ENCODE measurements at places on chromosomes 5 and 9.

GRCh38 chr9:5509573-5509972 is 758 bp upstream of the PDCD1LG2 start:
- DNase-seq, result no peak

GRCh38 chr9:137502008-137502911 is 43.1 kb upstream of the NSMF start:
- DNase-seq, result no peak

DNA sequence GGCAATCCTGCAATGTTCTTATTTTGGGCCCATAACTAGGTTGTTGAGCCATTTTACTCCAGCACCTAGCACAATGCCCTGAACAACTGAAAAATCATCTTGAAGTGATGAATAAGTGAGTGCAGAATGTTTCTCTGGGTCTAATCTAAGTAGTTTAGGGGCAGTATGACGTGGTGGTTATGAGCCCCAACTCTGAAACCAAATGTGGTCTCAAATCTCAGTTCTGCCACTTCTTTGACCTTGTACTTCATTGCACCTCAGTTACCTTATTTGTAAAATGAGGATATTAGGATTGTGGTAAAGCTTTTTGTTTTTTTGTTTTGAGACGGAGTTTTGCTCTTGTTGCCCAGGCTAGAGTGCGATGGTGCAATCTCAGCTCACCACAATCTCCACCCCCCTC is 80.9 kb upstream of the SNX2 start:
- DNase-seq, result no peak

DNA sequence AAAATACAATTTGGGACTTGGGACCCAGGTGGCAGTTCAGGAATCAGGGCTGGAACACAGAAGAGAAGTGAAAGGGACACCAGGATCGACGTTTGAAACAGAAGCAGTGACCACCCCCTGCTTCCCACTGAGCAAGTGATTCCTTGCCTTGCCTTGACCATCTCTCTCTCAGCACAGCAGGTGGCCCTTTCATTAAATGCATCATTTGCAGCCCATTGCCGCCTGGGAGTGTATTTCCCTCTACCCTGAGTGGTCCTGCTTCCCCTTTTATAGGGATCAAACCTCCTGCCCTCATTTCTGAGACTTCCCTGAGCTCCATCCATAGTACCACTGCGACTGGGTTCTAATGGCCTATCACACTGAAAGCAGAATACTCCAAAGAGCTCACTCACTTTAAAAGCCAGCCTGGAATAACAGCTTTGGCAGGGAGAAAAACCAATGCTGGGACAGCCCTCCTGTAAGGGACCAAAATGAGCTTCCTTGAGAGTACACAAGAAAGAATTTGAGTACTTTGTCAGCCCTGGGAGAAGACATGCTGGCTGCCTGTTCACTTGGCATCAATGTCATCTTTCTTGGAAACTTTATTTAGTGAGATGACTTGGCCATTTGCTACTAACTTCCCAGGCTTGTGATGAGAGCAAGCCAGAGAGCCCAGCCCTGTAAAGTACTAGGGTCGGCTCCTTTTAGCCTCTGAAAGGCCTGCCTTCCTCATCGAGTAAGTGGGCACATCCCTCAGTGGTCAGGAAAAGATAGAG is 149.7 kb downstream of the SLIT3 start:
- DNase-seq, result no peak

DNA sequence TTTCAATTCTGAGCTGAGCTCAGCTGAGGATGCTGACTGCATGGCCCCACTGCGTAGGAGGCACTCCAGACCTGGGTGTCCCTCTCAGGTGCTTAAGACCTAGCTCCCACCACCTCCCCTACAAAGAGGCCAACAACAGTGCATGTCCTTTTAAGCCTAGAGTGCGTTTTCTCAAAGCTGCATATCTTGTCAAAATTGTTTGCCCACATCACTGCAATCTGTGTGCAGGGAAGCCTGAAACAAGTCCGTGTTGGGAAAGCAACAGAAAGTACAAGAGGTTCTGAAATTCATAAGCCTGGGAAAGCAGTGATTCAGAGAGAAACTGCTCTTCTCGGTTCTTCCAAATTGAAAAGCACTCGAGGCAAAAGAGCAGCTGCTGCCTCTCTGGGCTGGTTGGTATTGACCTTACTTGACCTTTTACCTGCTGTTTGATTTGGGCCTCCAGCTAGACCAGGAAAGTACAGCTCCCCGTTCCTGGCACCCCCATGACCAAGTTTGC is 238.4 kb downstream of the NR2F1-AS1 start:
- no peak for DNase-seq

- no peak for DNase-seq
Observed at GRCh38 chr5:87853541-87853940, 415.1 kb downstream of the TMEM161B start.

GRCh38 chr9:133830310-133830709 is 92.2 kb upstream of the SARDH start:
- DNase-seq, result no peak

GRCh38 chr9:35002623-35003022 is 13.1 kb downstream of the DNAJB5 start:
- DNase-seq, result no peak

DNA sequence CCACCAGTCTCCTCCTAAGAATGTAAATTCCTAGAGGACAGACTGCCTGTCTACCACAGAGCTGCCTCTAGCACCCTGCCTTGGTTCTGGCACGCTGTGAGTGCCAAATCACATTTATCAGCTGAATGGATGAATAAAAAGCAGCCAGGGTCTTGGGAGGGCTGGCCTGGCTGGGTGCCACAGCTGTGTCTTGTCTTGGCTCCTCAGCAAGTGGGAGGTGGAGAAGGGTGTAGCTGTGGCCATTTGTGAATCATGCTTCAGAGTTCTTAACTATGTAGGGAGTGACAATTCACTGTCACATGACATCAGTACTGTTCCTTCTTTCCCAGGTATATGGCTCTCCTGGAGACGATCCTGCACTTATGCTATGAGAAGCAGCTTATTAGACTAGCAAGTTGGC is 70.6 kb downstream of the DCP2 start:
- no peak for DNase-seq

DNA sequence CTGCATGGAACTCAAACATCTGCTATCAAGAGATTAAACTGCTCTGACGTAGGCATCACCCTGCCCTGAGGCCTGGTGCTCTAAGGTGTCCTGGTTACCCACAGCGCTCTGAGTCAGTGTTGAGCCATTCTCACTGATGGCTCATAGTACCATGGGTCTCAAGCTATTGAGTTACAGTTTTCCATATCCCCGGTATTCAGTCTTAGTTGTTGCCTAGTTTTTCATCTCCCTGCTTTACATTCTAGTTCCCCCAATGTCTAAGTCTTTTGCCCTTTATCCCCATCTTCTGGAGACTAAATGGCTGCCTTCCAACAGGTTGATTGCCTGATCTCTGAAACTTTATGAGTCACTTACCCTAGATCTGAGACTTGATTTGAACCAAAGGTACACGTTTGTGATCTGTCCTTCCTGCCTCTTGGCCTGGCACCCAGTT is 161.2 kb upstream of the PTGER4 start:
- no peak for DNase-seq

DNA sequence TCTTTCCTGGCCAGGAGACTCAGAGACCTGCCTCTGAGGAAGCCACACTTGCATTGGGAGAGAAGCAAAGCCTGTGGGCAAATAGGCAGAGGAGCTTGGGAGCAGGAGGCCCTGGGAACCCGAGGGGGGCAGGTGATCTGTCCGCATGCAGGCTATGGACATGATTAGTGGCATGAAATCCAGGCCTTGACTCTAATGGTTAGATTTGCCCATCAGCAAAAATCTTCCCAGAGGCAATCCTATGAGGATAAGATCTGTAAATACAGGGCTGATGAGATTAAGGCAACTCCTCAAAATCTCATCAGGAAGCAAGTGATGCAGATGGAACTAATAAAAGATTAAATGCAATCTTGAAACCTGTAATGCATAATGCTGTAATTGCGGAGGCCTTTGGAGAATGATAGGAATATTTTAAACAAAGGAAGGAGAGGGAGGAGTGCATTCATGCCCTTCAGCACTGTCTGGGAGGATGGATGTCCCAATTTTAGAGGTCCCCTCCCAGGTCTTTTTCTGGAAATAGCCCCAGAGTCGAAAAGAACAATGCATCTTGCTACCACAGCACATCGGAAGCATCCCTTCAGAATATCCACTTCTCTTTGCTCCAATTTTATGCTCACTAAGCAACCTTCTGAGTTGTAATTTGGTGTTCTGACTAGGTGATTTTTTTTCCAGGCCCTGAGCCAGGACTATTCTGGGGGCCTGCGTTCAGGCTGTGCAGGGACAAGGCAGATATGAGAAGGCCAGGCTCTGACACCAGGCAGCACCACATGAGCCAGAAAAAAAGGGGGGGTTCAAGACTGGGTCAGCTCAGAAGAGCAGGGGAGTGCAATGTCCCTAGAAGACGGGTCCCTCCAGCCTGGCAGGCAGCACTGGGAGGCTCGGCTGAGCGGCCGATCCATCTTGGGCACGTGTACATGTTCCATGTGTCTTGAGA is 66.5 kb downstream of the MED10 start:
- no peak for DNase-seq

DNA sequence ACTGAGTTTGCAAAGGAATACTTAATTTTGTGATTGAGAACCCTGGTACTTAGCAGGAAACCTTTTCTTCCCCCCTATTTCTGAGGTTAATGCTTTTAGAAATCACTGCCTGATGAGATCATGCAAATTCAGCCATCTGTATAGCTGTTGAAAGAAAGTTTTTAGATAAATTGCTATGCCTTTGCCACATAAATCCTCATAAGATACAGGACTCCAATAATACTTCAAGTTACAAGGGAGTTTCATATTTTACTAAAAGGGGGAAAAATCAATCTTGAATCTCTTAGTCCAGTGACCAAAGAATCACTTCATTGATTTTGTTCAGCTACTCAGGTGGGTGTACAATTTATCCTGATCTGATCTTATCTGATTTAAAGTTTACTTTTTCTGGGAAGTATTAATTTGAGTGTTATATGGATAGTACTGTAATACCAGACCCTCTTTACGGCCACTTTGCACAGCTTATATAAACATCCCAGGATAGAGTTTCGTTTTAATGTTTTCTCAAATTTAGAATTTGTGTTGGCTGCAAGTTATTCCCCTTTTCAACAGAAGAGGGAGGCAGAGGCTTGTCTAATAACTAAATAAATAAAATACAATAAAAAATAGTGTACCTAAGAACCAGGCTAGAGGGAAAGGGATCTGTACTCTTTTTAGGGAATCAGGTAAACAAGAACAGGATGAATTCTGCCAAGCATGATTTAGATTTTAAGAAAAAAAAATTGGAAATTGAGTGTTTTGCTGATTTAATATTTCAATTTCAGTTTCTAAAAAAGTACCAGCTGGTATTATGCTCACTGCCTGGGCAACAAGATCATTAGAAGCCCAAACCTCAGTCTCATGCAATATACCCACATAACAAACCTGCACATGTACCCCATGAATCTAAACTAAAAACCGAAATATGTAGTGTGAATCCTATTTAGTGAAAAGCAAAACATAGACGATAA is 69.1 kb downstream of the PSAT1 start:
- DNase-seq, result no peak

- no peak for DNase-seq
Observed at GRCh38 chr5:111143910-111144309, 51.8 kb downstream of the WDR36 start.

- no peak for DNase-seq
Observed at GRCh38 chr9:132879457-132880323, 992 bp downstream of the SPACA9 start.

GRCh38 chr5:149271195-149271715 is 404 bp upstream of the AFAP1L1 start:
- peak; percentile 10 for DNase-seq

GRCh38 chr5:179792612-179793467 is 946 bp upstream of the LTC4S start:
- no peak for DNase-seq

DNA sequence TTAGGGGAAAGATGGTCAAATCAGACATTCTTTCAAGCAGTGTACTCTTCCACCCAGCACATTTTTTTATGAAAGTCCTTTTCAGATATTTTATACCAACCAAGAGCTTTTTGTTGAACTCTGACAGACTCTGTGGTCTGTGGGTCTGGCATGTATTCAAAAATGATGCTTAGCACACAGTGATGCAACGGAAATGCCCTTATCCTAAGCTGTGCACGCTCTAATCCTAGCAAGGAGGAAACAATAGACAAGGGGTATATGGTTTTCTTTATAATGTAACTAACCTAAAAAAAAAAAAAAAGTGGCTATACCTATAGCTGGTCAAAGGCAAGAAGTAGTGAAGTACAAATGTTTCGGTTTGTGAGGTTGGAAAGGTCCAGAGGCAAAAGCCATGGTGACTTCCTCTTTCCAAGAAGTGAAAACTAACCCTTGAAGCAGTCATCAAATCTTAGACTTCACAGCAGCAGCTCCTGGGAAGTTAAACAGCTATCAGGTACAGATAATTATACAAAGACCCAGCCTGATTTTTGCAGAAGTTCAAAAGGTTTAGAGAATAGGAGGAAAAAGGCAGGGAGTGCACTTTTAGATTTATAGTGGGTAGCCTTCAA is 82.5 kb downstream of the SEMA6A start:
- DNase-seq, result no peak

DNA sequence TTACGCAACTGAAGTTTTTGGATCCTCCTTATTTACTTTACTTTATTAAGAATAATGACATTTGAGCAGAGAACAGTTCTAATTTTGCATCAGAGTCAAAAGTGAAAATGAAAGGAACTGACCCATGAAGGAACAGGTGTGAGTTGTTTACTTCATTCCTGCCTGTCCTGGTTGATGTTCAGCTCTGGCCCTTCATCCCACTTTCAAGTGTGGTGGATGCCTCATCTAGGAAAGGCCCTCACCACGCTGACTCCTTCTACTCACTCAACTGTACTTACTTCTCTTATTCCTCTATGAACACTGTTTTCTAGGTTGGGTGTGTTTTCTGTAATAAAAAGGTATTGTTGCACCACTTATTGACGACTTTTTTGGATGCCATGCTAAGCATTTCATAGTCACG is 61.8 kb upstream of the PLEKHG4B start:
- DNase-seq, result no peak

DNA sequence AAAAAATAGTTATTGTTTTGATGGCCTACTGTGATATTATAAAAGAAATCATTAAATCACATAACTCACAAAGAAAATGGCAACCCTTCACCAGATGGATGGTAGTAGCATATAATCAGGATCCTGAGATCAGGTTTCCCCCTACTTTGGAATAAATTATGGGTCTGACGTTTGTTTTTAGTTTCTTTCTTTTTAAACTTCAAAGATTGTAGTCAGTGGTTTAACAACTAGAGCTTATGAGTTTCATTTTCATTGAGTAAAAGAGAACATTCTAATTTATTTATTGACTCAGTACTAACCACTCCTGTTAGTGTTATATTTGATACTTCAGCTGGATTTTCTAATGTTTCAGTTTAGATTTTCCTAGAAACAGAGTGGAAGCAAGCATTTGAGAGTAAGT is 218.0 kb upstream of the PCSK5 start:
- no peak for DNase-seq

- peak; percentile 39 for DNase-seq
Observed at GRCh38 chr5:96997265-96997859, 61.5 kb downstream of the LNPEP start.

GRCh38 chr5:5542654-5543053 is 120.2 kb downstream of the ICE1 start:
- no peak for DNase-seq

- no peak for DNase-seq
Observed at GRCh38 chr5:165477546-165477945, 1972.1 kb downstream of the MAT2B start.
